ENCODE measurements at places on chromosomes 7 and 10.

GRCh38 chr7:94445696-94446194 lies 51.0 kb downstream of the COL1A2 start:
- no peak for DNase-seq

GRCh38 chr10:89588671-89589070 lies 53.3 kb upstream of the SLC16A12 start:
- DNase-seq, result no peak

GRCh38 chr7:45173596-45174327 lies 16.2 kb downstream of the RAMP3 start:
- no peak for DNase-seq

- DNase-seq, result no peak
Observed at GRCh38 chr7:11707606-11708193, 124.3 kb downstream of the THSD7A start.

- DNase-seq, result no peak
Observed at GRCh38 chr10:117747636-117748035, 205.1 kb downstream of the EMX2 start.

DNA sequence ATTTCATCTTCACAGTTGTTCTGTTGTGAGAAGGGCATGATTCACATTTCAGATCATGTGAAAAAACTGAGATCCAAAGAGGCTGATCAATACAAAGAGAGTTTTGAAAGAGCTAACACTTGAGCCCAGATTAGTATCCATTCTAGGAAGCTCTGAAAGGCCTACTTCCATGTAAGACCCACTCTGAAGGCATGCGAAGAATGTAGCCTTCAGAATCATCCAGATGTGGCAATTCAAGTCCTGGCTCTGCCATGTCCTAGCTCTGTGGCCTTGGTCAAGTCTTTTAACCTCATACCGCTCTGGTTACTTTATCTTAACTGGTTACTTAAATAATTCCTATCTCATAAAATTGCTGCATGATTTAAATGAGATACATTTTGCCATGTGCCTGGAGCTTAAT lies 111.1 kb downstream of the FZD1 start:
- DNase-seq, result no peak

- no peak for DNase-seq
Observed at GRCh38 chr7:128303643-128304042, 40.1 kb downstream of the RBM28 start.

GRCh38 chr10:34145715-34146114 lies 669.4 kb downstream of the PARD3 start:
- DNase-seq, result no peak

- peak; percentile 62 for DNase-seq
Observed at GRCh38 chr7:131231381-131232220, 96.1 kb upstream of the MKLN1 start.

DNA sequence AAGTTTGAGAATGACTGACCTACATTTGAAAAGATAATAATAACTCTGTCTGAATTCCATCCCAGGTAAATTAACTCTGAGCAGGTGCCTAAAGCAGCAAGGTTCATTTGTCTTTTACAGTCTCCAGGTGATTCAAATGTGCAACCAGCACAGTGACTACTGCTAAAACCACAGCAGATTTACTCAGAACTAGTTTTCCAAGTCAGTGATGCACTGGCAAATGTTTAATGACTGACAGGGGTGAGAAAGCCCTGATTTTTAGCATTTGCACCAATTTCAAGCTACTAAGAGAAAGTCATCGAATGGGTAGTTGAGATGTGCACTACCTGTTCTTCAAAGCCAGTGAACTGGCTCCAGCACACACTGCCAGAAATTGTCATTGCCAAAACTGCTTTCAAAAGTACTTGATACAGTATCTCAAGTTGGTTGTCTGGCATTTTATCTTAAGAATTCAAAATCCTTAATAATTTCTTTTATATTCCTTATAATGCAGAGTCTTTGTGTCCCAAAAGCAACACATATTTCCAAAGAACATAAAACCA lies 60.3 kb downstream of the ATOH7 start:
- no peak for DNase-seq

DNA sequence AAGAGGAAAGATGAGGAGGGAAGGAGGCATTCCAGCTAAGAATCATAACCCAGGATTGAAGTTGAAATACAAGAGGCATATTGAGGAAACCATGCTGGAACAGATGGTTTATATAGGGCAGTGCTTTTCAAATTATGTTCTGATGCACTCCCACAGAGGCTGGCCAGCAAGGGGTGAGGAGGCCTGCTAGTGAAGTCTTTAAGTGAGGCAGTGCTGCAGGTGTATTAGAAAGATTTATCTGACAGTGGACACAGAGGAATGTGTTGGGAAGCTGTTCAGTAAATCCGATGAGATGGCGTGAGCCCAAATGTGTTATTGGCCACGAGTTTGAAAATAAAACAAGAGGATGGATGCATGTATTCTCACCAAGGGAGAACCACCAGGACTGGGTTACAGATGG lies 28.6 kb downstream of the REEP3 start:
- DNase-seq, result no peak

DNA sequence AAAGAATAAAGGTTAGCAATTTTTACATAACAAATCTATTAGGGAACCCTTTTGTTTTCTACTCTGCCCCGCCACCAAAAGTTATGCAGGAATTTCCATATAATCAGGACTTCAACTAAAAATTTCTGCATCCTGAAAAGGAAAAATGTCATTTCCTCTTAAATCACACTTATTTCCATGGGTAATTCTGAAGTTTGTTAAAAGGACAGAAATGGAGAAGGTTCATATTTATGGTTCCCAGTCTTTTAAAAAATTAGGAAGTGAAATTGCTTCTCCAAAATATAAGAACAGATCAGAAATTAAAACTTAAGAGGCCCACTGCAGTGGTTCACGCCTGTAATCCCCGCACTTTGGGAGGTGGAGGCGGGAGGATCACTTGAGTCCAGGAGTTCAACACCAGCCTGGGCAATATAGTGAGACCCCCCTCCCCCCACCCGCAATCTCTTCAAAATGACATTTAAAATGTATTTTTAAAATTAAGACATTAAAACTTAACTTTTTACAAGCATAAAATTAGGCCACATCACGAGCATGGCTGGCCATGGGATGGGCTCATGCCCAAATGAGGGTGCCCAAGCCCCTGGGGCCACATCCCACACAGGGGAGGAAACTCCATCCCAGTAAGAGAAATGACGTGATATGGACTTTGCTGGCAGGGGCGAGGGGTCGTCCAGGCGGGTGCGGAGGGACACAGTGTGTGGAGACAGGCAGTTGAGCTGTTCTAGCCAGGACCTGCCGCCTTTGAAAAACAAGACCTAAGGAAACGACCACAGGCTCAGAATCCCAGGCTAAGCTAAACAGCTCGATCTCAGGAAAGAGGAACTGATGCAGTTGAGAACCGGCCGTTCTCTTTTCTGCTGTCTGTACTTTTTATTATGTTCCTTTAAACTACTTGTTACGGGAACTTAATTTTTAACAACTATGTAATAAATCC lies 51.3 kb upstream of the NFE2L3 start:
- DNase-seq, result no peak

Data from stimulated activated CD4-positive, alpha-beta T cell treated with anti-CD3 and anti-CD28 coated beads, Interleukin-15, amount 100 ng/mL, for 24 hours (primary cell).